Effector memory CD4-positive, alpha-beta T cell (primary cell): ENCODE measurements at places on chromosomes 3 and 15.

GRCh38 chr3:15630646-15631350 lies 29.3 kb downstream of the BTD start:
- DNase-seq: no peak

DNA sequence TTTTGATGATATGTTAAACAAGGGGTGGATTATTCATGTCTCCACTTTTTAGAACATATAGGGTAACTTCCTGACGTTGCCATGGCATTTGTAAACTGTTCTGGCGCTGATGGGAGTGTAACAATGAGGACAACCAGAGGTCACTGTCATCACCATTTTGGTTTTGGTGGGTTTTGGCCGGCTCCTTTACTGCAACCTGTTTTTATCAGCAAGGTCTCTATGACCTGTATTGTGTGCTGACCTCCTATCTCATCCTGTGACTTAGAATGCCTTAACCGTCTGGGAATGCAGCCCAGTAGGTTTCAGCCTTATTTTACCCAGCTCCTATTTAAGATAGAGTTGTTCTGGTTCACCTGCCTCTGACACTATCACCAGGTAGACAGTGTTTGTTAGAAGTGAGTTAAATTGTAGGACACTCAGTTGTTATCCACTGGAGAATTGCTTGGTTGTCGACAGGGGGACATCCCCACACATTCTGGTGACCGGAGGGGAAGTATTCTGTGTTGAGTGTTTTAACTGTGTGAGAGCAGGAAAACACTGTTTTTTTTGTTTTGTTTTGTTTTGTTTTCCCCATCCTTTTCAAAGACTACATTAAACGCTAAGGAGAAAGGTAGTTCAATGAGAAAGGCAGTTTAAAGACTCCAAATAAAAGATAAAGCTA lies 36.9 kb upstream of the SKIL start:
- no peak for DNase-seq

DNA sequence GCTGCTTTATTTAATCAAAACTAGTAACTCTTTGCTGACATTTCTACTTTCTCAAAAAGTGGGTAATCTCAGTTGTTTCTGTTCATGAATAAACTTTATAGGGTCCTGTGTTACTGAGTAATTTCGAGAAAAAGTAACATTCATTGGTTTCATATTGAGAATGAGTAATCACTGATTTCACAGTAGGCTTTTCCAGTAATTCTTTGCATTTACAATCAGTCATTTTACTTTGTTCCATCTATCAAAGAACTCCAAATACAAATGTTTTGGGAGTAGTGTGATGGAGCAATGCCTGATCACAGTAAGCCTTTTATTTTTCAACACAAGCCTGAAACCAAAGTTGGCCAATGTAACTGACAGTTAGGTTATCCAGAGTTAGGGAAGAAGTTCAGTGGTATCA lies 353.6 kb downstream of the ULK4 start:
- DNase-seq: no peak

DNA sequence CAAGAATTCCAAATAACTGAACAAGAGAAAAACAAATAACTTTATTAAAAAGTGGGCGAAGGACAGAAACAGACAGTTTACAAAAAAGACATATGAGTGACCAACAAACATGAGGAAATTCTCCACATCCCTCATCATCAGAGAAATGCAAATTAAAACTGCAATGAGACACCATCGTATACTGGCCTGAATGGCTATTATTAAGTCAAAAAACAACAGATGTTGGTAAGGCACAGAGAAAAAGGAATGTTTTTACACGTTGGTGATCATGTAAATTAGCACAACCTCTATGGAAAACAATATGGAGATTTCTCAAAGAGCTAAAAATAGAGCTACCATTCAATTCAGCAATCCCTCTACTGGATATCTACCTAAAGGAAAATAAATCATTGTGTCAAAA lies 1260.4 kb upstream of the ALCAM start:
- DNase-seq: no peak

DNA sequence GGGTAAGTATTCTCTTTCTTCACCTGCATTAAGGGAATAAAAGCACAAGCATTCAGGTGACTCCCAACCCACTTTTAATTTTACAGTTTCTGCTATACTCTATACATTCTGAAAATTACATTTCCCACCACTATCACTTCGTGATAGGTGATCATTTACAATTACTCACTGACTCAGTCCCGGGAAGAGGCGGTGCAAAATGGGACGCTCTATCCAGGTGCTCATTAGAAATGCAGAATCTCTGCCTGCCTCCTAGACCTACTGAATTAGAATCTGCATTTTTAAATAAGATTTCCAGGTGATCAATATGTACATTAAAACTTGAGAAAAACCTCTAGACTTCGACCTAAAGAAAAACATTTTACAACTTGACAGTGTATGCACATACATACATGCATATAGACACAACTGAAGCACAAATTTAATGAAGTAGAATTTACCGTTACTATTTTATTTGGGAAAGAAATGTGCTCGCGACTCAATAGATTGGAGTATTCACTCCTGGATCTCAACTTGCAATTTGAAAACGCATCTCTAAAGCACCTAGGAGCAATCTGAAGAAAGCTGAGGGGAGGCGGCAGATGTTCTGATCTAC lies 598 bp upstream of the TGFBR2 start:
- no peak for DNase-seq

GRCh38 chr3:128021768-128022372 lies 30.4 kb upstream of the SEC61A1 start:
- no peak for DNase-seq

- no peak for DNase-seq
Observed at GRCh38 chr3:61691466-61691865, 130.1 kb downstream of the PTPRG start.

GRCh38 chr15:45468294-45468693 lies 54.3 kb downstream of the SLC30A4 start:
- no peak for DNase-seq

DNA sequence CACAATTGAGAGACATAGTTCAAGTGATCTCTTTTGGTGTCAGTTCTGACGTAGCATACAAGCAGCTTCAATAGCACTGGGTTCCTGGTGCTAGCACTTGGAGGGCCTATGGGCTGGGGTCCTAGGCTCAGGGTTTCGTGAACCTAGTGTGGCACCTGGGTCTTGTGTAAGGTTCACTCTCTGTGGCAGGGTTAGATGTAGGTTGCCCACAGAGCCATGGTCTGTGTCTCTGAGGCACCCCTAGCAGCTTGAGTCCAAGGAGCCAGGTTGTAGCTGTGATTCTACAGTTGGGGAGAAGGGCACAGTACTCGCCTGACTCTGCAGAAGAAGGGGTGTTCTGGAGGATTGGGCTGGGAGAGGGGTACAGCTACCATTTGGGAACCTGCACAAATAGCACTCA lies 282.6 kb upstream of the LRRC3B start:
- no peak for DNase-seq

DNA sequence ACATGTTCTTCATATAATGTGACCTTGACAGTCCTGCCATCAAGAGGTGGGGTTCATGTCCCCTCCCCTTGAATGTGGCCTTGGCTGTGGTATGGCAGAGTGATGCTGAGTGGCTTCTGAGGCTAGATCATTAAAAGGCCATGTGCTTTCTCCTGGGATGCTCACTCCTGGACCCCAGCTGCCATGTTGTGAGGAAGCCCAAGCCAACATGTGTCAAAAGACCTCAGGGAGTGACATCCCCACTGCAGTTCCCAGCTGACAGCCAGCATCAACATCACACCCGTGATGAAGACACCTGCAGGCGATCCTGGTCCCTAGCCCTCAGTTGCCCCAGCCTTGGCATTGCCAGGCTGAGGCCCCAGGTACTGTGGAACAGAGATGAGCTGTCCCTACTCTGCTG lies 36.6 kb downstream of the EBLN2 start:
- DNase-seq: no peak

DNA sequence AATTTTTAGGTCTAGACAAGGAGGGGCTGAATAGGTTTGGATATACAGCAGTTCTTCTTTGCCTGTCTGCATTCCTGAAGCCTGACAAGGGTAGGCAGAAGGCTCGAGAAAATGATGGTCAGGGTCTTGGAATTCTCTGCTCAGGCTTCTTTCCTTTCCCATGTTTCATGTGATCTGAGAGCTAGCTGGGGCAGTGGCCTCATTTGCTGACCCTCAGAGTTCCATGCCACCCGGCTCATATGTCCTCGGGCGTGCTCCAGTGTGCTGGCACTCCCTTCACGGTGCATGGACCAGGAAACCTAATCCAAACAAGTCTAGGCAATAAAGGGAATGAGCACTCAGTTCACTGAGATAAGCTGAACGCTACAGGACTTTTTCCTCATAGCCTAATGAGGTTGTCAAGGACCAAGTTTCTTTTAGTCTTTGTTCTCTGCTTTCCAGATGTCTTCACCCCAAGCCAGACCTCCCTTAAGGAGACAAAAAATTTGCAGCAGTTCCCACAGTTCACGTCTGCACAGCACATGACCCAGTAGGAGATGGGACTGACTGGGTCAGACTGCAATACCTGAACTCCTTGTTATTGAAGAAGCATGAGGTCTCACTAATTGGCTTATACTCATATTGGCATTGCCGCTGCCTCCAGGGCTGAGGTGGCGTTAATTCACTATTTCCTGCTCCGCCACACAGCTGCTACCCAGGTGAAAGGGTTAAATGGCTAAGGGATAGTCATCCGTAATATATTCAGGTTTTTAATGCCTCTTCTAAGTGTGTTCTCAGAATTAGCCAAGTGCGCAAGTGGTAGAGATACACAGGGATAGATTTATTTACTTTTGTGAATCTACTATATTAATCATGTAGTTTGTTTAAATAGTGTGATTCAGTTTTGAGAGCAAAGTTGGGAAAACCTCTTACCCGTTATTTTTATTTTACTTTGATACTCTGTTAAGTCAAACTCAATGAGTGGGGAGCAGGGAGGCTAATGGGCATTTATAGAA lies 15.3 kb upstream of the RTP4 start:
- DNase-seq: no peak

GRCh38 chr15:87193481-87193880 lies 1063.1 kb downstream of the NTRK3 start:
- DNase-seq: no peak

DNA sequence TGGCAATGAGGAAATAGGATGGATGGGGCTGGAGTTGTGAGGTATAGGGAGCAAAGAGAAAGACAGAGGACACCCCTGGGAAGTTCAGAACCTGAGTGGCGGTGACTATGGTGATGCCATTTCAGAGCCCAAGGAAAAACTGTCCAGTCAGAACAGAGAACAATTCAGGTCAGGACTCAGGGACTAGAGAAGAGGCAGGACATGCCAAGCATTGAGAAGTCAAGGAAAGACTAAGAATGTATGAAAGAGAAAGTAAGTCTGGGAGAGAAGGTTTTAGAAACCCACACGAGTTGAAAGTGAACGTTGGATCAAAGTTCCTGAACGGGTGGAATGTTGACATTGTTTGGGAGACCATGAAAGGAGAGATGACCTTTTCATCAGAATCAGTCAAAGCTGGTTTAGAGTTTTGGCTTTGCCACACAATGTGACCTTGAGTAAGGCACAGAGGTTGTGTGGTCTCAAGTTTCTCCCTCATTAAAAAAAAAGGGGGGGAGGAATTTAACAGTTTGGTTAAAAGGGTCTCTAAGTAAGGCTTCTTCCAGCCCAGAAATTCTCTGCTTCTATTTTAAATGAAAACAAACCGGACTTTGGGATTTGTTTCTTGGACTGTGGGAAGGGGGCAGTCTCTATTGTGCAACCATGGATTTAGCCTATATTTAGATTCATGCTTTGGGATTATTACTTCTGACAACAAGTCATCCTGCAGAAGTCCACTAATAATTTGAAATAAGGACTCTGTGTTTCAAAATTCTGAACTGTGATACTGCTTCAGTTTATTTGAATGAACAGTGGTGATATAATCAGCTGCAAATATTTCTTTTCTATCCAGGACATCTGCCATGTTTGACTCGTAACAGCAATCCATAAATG lies 315.9 kb upstream of the TBL1XR1 start:
- no peak for DNase-seq

- DNase-seq: no peak
Observed at GRCh38 chr3:63076357-63076756, 201.1 kb upstream of the CADPS start.

DNA sequence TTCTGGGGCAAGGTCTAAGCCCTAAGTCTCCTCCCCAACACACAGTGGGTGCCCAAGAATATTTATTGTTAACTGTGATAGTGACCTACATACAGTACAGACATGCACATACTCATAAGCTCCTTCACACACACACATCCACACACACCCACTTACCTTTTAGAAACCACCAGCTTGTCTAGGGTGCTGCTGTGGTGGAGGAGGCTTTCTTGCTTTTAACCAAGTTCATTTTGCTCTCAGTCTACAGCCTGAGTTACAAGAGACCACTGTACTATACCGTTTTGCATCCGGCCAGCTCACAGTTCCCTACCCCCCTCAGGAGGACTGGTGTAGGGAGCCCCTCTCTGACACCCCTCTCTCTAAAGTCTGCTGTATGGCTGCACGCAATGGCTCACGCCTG lies 16.7 kb downstream of the DAPK2 start:
- no peak for DNase-seq

DNA sequence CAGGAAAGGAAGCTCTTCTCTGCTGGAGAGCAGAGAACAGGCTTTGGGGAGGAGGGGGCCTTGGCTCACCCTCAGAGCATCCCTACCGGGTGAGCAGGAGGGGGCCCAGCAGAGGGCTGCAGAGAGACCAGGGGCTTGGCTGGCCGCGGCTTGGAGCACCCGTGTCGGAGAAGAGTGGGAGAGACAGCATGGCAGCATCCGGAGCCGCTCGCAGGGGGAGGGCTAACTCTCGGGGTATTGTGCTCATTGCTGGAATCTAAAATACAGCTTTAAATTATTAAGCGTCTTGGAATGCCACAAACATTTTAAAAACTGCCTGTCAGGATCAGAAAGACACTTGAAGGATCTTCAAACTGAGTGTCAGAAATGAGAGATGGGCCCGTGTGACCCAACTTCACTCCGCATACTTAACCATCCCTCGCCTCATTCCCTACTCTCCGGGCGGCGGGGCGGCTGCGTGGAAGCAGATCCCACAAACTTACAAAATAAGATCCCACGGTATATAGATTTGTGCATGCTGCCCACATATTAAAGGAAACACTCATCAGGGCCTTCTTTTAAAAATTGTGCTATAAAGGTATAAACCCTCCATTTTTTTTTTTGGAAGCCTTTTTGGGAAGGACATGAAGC lies 53.9 kb downstream of the EIF4E3 start:
- no peak for DNase-seq

DNA sequence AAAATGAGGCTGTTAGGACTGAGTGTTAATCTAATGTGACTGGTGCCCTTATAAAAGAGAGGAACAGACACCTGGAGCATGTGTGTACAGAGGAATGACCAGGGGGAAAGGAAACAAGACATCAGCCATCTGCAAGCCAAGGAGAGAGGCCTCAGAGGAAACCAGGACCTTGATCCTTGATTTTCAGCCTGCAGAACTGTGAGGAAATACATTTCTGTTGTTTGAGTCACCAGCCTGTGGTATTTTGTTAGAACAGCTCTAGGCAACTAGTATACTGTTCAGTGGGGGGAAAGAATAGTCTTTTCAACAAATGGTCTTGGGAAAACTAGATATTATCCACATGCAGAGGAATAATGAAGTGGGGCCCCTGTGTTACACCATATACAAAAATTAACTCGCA lies 80.6 kb downstream of the CCR1 start:
- DNase-seq: no peak

DNA sequence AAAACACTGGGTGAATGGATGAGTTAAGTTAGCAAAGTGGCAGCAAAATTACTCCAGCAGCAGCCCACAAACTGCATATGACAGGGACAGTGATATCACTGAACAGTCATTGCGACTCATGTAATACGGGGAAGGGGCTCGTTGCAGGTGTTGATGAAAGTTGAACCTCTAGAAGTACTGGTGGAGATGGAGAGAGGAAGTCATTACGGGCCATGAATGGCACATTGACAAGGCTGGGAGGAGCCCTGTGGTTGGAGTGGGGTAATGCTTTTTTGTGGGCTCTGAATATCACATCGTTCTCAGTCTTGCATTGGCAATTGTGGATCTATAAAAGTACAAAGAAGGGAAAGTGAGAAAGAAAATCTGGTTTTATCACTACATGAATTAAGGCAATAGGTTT lies 278.1 kb downstream of the ZPLD1 start:
- DNase-seq: no peak
